ENCODE measurements at places on chromosomes 3 and 15.

- no peak for DNase-seq
Observed at GRCh38 chr15:38227941-38228340, 24.7 kb upstream of the SPRED1 start.

DNA sequence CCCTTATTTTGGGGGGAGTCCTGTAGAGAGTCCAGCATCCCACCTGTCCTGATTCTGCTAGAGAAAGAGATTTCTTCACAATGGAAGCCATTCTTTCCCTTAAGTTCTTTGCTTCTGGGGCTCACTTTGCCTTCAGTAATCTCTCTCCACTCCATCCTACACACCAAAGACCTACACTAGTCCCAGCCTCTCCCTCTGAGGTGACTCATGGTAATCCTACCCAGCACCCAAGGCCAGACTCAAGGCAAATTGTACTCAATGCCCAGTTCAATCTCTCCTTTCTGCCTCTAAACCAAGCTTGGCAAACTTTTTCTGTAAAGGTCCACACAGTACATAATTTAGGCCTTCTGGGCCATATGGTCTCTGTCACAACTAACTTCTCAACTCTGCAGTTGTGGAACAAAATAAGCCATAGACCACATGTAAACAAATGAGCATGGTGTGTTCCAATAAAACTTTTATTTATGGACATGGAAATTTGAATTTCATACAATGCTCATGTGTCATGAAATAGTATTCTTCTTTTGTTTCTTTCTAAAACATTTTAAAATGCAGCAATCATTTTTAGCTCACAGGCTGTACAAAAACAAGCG lies 72.5 kb downstream of the MRPL46 start:
- peak; percentile 49 for DNase-seq

GRCh38 chr3:64645243-64645642 lies 42.6 kb downstream of the ADAMTS9 start:
- no peak for DNase-seq

- no peak for DNase-seq
Observed at GRCh38 chr3:66237552-66237951, 16.8 kb downstream of the SLC25A26 start.

- no peak for DNase-seq
Observed at GRCh38 chr15:70923311-70924080, 30.9 kb downstream of the LRRC49 start.

DNA sequence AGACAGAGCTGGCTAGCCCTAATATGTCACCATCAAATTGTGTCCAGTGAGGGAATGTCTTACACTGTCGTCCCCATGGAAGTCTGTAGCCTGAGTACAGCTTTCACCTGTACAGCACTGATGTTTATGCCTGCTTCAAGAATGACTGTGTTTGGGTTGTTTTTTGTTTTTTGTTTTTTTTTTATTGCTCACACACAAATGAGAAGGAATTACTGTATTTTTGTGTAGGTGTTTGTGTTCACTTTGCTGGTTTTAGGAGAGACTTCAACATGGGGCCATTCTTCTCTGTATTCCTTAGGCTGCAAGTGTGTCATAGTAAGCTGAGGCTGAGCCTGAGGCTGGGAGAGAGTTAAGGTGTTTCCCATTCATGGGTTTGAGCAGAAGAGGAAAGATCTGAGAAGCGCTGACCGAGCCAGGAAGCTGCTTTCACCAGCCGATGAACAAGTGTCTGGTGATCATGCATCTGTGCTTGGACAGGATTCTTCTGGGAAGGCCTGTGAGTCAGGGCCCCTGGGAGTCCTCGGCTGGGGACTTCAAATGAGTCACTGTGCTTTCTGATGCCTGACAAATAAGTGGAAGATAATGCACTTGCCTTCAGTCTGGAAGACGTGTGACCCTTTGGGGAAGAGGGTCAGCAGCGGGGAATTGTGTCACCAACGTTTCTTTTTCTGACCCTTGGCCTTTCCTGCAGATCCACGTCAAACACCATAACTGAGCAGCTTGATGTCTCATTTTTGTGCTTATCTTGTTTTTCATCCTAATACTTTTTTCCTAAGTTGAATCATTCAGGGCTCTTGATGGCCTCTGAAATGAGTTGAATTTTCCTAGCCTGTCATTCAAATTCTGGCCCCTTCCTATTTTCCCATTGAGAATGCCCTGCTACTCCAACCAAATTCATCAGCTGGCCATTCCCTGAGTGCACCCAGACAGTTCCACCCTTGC lies 36.7 kb upstream of the ZBTB38 start:
- peak; percentile 98 for DNase-seq

DNA sequence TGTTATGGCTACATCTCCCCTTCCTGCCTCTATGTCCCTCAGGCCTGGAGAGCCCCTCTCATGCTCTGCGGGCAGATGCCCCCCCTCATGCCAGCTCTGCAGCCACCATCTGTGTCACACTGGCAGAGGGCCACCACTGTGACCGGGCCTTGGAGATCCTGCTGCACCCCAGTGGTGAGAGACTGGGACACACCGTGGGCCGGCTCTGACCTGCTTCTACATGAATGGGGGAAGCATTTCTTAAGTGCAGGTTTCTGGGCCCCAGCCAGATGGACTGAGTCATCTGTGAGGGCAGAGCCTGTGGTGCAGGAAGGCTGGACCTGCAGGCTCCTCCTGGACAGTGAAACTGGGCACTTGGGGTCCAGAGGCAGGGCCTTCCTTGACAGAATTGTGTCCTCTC lies 4.8 kb downstream of the VWA5B2 start:
- peak; percentile 88 for DNase-seq

DNA sequence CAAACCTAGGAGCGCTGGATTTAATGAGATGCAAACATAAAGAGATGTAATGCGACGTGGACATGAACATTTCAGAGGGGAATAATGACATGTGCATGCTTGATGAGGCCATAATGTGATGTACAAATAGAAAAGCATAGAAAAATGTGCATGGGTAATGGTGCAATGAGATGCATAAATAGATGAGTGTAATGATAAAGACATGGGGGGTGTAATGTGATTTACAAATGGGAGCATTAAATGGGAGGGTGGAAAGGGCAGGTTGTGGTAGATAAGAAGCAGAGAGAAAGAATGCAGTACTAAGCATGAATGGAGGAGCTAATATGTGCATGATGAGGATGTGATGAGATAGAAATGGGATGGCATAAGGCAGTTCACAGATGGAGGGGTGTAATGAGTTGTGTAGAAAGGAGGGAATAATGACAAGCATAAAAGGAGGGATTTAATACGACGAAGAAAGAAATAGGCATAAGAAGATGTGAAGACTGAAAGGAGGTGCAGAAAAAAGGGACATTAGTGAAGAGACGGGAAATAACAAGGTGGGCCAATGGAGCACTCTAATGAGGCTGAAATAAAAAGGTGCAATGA lies 137.5 kb upstream of the CCNL1 start:
- DNase-seq, result no peak

DNA sequence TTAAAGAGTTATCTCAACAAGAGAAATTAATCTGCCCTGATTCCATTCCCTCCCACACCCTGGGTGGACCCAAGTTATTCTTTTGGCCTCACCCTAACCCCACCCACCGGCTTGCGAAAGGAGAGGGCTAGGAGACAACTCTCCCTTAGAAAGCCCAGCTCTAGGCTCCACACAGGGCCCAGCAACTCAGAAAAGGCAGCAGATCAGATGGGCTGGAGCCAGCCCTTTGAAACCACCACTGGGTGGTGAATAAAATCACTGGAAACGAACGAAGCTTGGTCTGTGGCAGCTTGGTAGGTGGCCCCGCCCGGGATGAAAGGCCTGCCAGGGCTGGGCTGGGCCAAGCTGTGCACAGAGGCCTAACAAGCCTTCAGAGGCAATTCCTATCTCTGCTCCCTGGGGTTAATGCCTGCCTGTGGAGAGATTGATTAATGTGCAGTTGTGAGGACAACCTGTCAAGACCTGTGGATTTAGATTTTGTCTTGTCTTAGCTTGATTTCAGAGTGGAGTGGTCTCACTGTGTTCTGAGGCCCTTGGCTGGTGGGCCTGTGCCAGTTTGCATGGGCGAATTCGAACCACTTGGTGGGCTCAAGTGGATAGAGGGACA lies 38.8 kb downstream of the BHLHE40 start:
- DNase-seq, result peak; percentile 88

DNA sequence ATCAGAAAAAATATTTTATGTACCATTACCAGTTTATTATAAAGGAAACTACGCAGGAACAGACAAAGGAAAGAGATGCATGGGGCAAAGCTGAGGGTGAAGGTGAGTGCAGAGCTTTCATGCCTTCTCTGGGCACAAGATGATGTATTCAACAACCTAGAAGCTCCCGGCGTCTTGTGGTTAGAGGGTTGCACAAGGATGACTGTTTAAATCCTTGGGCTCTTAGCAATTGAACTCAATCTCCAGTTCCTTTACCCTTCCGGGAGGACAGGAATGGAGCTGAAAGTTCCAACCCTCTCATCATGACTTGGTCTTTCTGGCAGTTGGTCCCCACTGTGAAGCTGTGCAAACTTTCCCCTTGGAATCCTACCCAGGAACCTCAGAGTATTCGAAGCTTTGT lies 542.0 kb downstream of the EPHA3 start:
- no peak for DNase-seq

GRCh38 chr15:60580073-60580472 lies 101.1 kb upstream of the ICE2 start:
- DNase-seq, result no peak

- DNase-seq, result no peak
Observed at GRCh38 chr15:64122936-64123351, 27.2 kb downstream of the SNX1 start.

DNA sequence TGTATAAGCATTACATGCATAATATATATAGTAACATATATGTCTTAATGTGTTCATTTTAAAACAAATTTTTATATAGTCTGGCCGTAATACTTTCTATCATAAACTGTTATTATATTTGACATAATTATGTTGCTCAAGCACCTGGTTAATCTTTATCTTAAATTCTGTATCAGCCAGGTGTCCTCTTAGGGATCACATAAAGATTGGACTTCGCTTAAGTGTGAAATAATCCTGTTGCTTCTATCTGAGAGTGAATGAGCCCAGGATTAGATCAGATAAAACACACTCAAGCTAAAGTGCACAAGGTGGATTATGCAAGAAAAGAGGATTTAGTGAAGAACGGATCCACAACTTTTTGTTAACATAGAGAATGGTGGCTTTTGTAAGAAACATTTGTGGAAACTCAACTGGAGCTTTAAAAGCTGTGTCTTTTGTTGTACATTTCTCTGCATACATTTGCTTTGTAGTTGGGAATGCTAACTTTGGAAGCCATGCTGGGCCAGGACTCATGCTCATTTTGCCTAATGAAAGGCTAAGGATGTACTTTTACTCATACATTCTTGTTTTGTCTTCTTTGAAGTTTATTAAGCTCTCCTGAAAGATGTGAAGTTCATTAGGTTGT lies 437.8 kb downstream of the ZIC1 start:
- no peak for DNase-seq

GRCh38 chr3:124799676-124800075 lies 69.4 kb downstream of the UMPS start:
- DNase-seq, result no peak

DNA sequence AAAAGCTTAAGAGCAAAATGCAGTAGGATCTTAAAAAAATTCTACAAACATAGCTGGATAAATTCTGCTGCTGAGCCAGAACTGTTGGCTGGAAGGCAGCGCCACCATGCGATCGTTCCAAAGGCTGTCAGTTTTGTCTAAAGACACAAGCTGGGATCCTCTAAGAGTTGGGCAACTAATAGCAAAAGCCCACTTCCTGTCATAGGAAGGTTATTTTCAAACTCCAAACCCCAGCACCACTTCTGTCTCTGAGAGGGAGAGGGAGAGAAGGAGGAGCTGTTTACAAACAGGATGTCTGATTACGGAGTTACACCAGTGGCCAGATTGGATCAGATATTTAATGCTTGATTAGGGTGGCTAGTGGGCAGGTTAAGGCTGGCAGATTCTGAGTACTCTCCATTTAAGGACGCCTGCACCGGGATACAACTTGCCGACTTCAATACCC lies 44.0 kb downstream of the EIF4E3 start:
- DNase-seq, result peak; percentile 88

DNA sequence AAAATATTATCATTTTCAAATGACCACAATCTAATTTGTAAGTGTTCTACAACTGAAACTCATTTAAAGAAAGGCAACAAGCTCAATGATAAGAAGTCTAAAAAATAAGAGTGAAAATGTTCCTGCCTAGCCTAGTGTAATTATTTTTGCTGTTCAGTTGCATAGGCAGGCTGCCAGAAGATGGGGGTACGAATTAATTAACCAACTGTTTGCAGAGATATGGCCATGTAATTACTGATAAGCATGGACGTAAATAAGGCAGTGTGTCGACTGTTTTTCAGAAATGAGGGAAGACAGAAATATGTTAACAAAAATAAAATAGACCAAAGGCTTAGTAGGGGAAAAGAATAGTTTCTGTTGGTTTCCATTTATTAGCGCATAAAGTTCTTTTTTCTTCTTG lies 24.7 kb upstream of the SCAANT1 start:
- DNase-seq, result no peak

DNA sequence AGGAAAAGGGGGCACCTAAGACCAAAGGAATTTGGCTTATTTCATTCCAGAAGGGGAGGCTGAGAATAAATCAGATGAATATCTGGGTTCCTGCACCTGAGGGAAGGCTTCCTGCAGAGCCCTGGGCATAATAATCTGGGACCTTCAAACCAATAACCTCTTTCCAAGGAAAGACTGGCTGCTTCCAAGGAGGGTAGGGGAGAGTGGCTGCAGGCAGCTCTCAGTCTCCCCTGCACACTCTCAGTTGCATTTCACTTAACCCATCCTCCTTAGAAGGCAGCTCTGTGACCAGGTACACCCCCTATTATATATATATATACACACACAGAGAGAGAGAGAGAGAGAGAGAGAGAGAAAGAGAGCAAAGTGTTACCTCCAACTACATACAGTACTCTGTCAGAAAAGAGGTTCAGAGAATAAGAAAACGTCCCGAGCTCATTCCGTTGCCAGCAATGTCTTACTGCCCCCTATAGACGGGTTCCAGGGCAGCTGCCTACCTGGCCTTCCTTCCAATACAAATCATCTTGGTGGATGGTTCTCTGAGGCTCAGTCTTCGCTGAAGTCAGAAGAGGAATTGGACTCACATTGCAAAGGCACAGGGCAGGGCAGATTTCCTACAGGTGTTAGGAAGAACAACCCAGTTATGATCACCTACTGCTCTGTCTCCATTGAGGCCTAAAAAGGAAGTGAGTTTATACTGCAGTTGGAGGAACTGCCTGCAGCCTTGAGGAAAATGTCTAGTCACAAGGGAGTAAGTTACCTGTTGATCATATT lies 26.1 kb downstream of the CAPN3 start:
- peak; percentile 57 for DNase-seq
